ENCODE measurements at places on chromosomes 1 and 21.

DNA sequence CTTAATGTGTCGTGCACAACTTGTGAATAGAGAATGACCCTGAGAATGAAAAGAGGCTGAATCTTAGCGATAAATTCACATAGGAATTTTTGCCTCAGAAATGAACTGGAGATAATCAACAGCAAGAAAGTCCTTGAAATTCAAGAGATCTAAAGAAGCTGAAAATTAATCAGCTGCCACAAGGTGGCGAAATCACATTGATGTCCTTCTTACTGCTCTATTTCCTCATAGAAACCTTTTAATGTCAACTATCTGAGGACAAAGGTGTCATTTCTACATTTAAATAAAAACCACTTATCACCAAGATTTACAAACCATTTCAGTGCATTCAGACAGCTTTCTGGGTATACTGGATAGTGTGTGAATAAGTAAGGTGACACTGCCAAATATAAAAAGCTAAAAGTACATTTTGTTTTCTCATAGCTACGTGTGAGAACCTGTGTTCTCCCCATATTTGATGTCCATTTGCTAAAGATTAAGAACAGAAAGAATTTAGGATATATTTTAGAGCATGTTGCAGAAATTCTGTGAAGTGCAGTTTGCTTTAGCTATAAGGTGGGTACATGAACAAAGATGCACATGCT lies 485.3 kb upstream of the PTBP2 start:
- DNase-seq, result no peak

GRCh38 chr1:78279051-78279450 lies 211.7 kb upstream of the PTGFR start:
- no peak for DNase-seq

GRCh38 chr1:30324251-30325084 lies 398.9 kb downstream of the MATN1 start:
- no peak for DNase-seq

- DNase-seq, result no peak
Observed at GRCh38 chr21:42012344-42012743, 2.2 kb upstream of the ZBTB21 start.

DNA sequence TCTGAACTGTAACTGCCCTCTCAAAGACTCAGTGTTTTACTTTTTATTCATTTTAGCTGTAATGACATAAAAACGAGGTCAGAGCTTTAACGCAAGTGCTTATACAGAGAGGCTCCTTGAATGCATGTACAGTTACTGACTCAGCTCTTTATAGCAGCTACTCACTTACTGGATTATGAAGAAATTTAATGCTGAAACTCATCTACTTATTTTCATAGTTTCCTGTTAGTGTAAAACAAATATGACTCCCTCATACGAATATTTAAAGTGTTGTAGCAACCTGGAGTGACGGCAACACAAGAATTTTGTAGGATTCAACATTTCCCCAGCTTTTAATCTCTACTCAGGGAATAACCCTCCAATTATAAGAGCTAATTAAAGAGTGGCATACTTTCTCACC lies 32.7 kb downstream of the ADSS2 start:
- DNase-seq, result no peak

GRCh38 chr1:11753555-11754208 lies 8.3 kb upstream of the C1orf167 start:
- no peak for DNase-seq
